ENCODE measurements at places on chromosomes 2 and 18. TPM values are rescaled to one million over a fixed set of nuclear protein-coding genes. Genes with fewer than 3 reads are reported as not detected.

ARMC9 gene
- 2.1 TPM for total RNA-seq

DNA sequence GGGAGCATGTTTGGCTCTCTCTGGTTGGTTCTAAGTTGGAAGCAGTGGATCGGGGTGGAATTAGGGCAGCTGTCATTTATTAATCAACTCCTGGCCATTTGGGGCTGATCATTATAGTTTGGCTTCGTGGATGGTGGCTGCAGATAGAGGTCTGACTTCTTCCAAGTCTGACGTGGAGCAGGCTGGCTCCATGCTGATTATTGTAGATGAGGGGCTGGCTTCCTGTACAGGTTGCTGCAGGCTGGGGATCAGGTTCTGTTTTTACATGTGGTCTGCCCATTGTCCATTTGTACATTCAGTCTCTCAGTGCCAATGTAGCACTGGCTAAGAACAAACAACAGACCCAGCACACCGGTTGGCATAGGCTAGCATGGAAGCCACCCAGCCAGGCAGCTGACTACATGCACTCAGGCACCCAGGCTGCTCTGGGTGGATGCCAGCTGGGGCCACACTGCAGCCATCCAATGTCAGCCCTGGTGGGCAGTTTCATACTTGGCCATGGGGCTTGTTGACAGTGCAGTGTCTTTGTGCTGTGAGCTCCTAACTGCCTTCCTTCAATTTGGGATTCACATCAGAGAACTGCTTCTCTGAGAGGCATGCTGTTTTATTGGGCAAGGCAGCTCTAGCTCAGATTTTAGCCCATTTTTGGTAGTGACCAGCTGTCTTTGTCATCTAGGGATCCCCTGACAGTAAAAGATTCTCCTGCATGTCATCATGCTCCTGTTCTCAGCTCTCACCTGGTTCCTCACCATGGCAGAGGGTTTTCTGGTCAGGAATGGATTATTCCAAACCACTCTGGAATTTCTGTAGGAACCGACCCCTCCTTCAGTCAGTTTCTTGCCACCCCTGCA lies 25.4 kb downstream of the NPAS2 start:
- DNase-seq: no peak

GRCh38 chr2:140473851-140474250 lies 1657.0 kb downstream of the LRP1B start:
- no peak for DNase-seq

GRCh38 chr2:196415384-196415783 lies 224.1 kb upstream of the CCDC150 start:
- DNase-seq: peak; percentile 6

UGT1A10 gene
- total RNA-seq: not detected

DNA sequence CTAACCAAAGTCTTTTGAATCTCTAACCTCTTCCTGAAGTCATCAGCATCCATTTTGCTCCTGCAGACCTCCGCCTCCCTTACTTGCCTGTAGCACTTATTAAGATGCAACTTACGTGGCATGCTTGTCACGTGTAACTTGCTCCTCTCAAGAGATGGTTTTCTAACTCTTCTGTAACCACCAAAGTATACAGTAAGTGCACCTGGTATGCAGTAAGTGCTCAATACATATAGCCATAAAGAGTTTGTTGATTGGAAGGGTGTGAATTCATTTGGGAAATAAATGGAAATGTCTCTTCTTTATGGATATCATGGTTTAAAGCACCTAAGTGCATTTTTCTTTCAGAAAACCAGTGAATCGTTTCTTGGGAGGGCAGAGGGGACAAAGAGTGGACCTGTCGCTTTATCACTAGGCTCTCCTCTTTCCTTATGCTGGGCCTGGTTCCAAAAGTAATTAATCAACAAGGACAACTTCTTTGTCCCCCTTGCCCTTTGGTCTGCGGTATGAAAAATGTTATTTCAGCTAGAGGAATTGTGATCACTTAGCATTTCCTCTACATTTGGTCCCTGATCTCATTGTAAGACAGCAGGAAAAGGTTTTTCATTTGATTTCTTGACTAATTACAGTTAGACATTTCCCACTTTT lies 370.0 kb upstream of the SPRED2 start:
- no peak for DNase-seq

DNA sequence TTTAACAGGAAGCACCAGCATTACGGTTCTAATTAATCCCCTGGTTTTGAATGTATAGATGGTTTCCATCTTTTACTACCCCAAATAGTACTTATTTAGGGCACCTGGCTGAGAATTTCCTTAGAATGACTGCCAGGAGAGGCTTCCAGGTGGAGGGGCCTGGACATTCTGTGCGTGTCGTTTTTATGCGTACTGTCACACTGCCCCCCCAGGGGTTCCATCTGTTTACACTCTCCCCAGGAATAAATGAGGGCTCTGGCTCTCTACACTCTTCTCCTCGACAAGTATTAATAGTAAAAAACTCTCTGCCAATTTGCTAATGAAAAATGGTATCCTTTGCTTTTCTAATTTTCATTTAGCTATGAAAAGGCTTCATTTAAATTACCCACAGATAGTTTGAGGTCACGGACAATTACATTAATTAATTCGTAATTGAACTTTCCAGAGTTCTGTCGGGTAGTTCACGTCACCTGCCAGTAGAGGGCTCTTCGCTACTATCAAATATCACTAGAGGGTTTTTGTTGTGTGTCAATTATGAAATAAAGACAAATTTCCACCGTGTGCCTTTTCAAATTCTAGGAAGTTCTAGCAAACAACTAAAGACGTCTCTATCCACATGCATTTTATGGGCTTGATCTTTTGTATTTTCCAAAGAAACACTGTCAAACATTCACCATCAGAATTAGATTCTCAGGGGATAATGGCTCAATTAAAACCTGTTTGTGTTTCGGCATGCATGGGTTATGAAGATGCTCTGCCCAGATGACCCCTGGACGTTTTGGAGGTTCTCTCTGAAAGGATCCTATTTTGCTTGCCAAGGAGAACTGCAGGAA lies 88.8 kb upstream of the ASB18 start:
- DNase-seq: peak; percentile 22

DNA sequence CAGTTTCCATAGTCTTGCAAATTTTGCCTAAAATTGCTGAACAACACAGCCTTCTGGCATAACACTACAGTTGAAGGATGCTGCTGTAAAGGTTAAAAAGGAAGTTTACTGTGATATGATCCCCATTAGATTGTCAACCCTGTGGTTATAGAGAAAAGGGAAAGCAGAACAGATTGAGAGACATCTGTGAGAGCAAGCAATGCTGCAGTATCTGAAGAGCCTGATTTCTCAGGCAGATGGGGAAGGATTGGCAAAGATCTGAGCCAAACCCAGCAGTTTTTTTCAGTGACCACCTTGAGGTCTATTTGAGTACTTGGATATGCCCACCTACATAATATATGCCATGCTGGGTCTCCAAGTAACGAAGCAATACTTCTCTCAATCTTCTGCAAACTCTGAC lies 8.5 kb upstream of the ST8SIA3 start:
- no peak for DNase-seq

DNA sequence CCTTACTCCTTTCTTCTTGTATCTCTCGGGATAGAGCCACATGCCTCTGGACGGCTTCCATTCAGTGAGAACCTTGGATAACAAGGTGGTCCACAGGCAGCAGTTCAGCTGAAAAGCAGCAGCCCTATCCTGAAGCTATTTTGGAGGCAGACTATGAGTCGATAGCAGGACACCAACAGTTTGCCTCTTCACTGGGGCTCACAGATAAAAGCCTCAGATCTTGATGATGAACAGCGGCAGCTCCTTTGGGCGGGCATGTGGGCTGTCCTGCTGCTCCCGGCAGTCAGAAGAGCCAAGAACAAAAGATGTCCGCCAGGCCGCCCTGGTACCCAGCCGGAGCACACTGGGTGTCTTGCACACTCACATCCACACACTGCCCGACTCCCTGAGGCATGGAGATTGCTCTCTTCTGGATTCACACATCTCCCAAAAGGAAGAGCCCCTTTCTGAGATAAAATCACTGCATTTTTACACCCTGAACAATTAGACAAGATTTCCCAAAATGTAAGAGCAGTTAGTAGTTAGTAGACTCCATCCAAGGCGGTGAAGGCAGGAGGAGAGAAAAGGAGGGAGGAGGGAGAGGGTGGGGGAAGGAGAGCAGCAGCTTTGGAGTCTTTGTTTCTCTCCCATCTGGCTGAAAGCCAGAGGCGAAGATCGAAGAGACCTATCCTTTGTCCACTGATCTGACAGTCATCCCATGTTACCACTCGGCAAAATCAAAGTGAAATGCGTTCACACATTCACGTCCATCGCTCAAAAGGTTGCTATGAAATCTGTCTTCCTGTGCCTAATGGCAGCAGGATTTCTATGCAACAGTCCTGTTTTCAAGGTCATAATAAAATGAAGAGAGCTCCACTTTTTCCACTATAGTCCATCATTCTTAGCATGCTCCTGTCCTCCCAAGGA lies 90.1 kb upstream of the KLF7 start:
- no peak for DNase-seq

DNA sequence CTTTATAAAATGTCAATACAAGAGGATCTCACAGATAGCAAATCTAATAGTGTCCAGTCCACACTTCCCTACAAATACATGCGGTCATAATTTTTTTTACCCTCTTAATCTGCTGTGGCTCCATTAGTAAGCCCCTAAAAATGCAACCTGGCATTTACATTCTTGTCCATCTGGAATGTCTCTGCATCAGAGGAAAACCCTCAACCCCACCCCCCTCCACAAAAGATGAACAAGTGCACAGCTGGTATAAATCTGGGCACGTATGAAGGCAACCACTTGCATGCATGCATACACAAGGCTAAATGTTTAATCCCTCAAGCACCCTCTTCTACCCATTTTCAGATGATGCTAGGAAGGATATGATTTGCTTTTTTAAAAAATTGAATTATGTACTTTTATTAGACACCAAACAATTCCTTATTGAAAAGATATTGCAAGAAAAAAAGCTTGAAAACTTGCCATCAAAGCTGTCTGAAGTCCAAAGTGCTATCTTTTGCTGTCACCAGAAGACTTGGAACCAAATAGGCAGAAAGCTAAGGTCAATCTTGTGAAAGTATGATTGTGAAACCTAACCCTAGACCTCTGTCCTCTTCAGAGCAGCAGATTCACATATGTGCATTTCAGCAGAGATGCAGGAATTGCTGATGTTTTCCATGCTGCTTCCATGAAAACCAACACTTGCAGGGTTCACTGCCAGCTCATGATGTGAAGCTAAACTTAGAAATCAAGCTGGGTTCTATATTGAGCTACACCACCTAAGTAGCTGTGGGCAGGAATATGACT lies 39.0 kb downstream of the IRS1 start:
- DNase-seq: no peak

IWS1 gene
- 39.0 TPM for total RNA-seq

PRR30 gene
- not detected for total RNA-seq

ZBTB7C gene
- 0.05 TPM for total RNA-seq

Measured in activated T-cell treated with anti-CD3 and anti-CD28 coated beads, Interleukin-2, amount 50 U/mL, for 72 hours (primary cell).